ENCODE measurements at places on chromosomes 11 and 22.

DNA sequence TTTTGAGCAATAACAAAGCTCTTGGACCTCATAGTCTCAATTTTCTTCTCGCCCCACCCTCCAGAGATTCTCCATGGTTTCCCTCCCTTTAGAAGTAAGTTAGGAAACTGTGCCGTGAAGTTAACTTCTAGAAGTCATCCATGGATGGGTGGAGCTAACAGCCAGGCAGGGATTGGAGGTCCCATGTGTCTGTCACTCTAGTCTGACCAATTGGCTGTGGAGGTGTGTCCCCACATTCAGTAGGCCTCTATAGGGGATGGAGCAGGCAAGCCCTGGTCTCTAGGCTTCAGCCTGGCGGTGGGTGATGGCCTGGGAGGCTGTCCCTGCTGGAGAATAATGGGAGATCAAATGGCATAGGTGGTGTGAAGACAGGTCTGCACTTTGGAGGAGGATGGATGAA is 50.7 kb downstream of the TP53I11 start:
- no peak for DNase-seq

- DNase-seq = no peak
Measured at GRCh38 chr11:112624431-112624830, 336.8 kb upstream of the NCAM1 start.

DNA sequence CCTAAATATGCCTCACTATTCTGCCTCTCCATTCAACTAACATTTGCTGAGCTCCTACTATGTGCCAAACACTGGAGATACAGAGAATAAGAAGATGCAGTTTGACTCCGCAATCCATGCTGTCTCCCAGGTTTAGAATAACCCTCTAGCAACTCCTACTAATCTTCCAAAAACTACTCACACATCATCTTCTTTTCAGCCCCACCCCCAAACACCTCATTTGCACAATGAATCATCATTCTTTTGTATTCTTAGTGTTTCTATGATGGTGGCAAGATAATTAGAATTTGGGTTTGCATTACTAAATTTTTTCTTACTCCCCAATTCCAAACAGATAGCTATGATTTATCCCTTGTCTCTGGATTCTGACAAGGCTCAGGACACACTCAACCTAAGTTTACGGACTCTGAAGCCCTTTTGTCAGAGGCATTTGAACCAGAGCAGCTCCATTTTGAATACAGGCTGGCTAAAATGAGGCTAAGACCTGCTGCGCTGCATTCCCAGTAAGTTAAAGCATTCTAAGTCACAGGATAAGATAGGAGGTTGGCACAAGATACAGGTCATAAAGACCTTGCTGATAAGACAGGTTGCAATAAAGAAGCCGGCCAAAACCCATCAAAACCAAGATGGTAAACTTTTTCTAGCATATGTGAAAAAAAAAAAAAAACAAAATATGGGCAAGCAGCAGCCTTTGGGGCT is 1038.9 kb downstream of the DLG2 start:
- DNase-seq = no peak

DNA sequence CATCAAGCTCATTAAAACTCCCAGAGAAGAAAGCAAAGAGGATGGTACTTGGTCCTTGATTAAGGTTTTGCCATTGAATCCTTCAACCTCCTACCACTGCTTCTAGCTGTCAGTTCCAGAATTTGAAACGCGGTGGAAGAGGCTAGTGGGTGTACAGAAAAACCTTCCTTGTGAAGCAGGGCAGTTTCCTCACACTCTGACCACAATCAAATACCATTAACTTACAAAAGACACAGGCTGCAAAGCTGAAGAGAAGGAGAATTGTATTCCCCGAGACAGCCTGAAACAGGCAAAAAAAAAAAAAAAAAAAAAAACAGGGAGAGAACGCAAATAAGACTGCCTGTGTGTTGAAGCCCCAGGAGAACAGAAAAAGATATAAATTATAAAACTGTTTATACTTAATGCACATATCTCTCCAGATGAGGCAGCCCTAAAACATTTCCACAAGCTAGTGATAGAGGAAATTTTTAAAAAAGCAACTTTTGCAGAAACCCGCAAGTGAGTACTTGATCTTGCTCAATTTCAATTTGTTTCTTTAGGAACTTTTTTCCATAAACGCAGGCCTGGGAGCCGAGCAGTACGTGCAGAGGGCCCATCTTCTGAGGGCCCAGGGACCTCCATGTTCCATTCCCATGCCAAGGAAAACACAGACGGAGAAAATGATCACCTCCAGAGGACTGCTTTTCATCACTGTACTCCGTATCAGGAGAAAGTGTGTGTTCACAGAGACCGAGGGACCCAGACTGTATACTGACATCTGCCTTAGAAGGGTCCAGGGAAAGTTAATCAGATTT is 218.7 kb upstream of the BLID start:
- no peak for DNase-seq

DNA sequence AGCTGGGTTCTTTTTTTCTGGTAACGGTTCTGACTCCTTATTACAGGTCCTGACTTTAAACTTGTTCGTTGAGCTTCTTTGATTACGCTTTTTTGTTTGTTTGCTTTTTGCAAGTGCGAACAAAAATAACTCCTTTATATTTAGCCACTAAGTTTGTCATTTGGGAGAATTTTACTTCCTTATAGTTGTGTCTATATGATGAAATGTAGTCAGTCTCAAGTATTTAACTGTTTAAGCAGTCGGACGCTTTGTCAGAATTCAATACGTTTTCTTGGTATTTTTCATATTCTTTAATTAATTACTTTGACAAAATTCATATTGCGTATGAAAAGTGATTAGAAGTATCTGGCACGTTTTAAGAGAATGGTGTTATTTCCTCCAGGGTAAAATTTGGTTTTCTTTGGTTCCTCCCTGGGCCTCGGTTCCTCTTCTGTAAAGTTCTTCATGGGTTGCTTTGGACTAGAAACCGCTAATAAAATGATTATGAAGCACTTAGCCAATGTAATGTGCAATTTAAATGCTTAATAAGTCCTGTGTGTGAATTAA is 1.3 kb downstream of the CBL start:
- no peak for DNase-seq

DNA sequence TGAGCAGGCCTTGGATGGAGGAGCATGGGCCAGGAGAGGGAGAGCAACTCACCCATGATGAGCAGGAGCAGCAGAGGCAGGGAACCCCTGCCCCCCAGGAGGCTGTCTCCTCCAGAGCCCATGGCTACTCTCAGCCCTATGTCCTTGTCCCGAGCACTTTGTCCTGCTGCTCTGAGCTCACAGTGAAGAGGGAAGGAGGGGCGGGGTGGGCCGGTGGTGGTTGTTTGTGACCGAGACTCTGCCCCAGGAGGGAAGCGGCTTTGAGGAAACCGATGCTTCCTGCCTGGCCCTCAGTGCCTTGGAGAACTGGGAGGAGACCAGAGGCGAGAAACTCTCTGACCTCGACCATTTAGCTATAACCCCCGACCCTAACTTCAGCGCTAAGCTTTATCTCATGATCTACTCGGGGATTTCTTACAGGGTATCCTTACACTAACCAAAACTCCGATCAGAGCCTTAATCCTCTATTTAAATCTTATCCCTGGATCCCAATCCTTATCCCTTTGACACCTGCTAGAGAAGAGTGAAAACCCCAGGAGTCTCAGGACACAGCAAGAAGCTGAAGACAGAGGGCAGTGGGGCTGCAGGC is at the start of gene ROBO4:
Gene ROBO4 (minus strand): TSS at position 192 of the 589 bp plus-strand sequence. CDS start 70 bp downstream, at position 122.
- no peak for DNase-seq

GRCh38 chr11:81342966-81343365 is 1390.7 kb downstream of the FAM181B start:
- no peak for DNase-seq

DNA sequence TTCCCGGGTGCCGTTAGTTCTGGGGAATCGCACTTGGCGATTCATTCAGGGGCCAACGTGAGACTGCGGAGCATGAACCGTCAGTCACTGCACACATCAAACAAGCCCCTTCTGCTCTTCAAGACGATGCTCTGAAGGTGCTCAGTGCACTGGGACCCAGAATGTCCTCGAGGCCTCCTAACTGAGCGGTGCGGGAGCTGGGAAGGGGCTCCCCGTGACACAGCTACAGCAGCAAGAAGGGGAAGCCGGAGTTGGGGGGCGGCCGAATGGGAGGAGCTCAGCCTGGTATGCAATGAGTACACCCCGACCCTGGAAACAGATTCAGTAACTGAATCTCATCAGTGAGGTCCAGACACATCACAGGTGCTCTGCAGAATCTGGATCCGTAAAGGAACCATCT is 150.8 kb downstream of the SHANK2 start:
- no peak for DNase-seq

GRCh38 chr22:39589875-39590274 is 19.3 kb downstream of the CACNA1I start:
- DNase-seq = no peak

GRCh38 chr22:41571786-41572185 is 11.0 kb downstream of the CSDC2 start:
- DNase-seq = no peak

- no peak for DNase-seq
Measured at GRCh38 chr11:86818462-86819192, 18.3 kb downstream of the PRSS23 start.

GRCh38 chr11:3984896-3985295 is 109.7 kb upstream of the RRM1 start:
- peak; percentile 11 for DNase-seq

- DNase-seq = no peak
Measured at GRCh38 chr11:100888836-100889235, 201.7 kb downstream of the ARHGAP42 start.

DNA sequence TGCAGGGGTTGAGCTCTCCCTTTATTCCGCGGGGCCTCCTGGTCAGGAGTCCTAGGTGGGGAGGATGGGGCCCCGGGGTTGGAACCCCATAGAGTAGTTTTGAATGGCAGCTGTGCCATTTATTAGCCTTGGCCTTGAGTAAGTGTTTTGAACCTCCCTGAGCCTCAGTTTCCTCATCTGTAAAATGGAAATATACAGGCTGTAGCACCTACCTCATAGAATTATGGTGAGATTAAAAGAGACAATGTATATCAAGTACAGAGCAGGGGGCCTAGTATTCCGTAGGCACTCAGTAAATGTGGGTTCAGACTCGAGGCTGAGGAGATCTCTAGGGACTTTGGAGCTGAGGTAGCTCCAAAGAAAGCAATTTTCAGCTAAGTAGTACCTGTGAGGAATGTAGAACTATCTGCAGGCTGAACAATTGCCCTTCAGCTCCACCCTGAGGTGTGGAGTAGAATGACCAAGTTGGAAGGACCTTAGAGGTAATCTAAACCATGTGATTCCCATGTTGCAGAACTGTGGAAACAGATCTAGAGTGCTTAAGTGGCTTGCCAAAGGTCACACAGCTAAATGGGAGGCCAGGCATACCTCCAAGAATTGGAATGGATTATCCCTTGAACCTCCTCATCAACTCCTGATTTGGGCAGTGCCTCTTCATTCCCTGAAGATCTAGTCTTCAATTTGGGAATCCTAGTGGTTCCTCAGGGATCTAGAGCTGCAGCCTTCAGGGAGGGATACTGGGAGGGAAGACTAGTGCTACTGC is 682 bp downstream of the PGAP2 start:
- no peak for DNase-seq

GRCh38 chr11:111479666-111480065 is 32.5 kb downstream of the BTG4 start:
- no peak for DNase-seq

DNA sequence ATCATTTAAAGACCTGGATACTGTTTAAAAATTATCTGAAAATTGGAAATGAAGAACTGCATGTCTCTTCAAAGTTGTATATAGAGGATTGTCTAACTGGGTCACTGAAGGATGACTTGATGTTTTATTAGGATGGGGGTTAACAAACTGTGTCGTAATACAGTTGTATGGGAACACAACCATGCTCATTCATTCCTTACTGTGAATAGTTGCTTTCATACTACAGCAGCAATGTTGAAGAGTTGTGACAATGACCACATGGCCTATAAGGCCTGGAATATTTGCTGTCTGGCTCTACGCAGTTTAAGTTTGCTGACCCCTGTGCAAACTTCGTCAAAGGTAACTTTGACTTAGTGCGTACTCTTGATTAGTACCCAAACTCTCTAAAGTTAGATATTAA is 38.4 kb downstream of the FDX1 start:
- no peak for DNase-seq

- DNase-seq = no peak
Measured at GRCh38 chr11:94958121-94958696, 15.1 kb downstream of the CWC15 start.

- DNase-seq = no peak
Measured at GRCh38 chr11:120215634-120216033, 4.8 kb downstream of the OAF start.

- DNase-seq = peak; percentile 32
Measured at GRCh38 chr11:45964911-45965389, 42.5 kb downstream of the LARGE2 start.

- DNase-seq = no peak
Measured at GRCh38 chr22:35314161-35314942, 14.7 kb downstream of the TOM1 start.

DNA sequence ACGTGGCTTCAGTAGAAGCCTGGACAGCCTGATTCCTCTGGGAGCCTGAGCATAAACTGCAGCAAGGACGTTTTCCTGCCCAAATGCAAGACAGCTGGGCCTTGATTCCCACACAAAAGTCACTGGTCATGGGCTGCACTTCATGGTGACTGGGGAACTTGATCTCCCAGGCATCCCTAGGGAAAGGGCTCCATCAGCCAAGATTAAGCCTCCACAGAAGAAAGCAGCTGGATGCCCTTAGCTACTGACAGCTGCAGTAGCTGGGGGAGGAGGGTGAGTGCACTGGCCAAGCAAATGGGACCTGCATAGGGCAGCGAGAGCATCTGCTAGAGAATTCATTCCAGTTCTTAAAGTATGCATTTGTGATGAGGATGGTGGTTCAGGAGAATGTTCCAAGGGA is 267.4 kb upstream of the ISX start:
- DNase-seq = no peak

GRCh38 chr11:112128483-112129121 is 35.3 kb downstream of the IL18 start:
- no peak for DNase-seq

DNA sequence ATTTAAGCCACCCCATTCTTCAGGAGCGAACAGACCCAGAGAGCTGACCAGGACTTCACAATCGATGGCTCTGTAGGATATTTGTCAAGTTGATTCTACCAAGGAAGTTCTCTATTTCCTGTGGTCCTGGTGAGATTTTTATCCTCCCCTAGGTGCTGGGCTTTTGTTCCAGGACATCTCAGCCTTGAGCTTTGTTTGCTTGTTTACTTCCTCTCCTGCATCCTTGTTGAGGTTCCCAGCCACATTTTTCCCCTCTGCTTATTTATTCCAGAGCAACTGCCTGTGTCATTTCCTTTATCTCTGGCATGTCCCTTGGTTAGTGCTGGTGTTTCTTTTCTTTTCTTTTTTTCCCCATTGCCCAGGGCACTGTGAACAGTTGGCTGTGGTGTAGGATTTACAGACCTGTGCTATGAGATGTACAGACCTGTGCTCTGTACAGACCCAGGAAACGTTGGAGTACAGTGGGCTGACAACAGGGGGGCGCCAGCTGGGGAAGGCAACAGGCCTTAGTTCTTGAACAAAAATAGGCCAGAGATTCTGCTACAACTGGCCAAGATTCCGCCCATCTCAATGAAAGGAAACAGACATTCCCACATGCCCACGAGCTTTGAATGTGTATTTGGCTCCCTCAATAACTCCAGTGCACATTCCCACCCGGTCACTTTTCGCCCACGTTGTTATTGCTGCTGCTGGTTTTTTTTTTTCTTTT is 235.9 kb upstream of the DDI1 start:
- DNase-seq = no peak

GRCh38 chr11:64324692-64325469 is 7.0 kb downstream of the PRDX5 start:
- DNase-seq = no peak

Data from activated CD4-positive, alpha-beta T cell treated with anti-CD3 and anti-CD28 coated beads, Interleukin-2, amount 50 U/mL, for 24 hours (primary cell).